ENCODE measurements at places on chromosomes 5 and 9. TPM values are rescaled to one million over a fixed set of nuclear protein-coding genes. Genes with fewer than 3 reads are reported as not detected.

The HCN1 gene
- not detected for total RNA-seq

The CDC20B gene
- total RNA-seq: not detected

The FGF1 gene
- total RNA-seq: 0.92 TPM

The CDHR2 gene
- 0.28 TPM for total RNA-seq

The NEUROG1 gene
- not detected for total RNA-seq

The ANGPTL2 gene
- 125 TPM for total RNA-seq

The SQSTM1 gene
- 1,060 TPM for total RNA-seq

The ZNF454 gene
- total RNA-seq: 2.1 TPM

The ORM1 gene
- not detected for total RNA-seq

The DNM1 gene
- 9.6 TPM for total RNA-seq

The TIMD4 gene
- total RNA-seq: not detected

The KIF4B gene
- total RNA-seq: under 0.01 TPM

The DMGDH gene
- total RNA-seq: 2.7 TPM

The TAF11L10 gene
- not detected for total RNA-seq

The DOCK8 gene
- total RNA-seq: under 0.01 TPM

The SVEP1 gene
- total RNA-seq: 134 TPM

The PHYHD1 gene
- total RNA-seq: 6.4 TPM

The EGR1 gene
- total RNA-seq: 0.85 TPM

The DMRTA1 gene
- 0.28 TPM for total RNA-seq

The CEL gene
- 0.18 TPM for total RNA-seq

The FIBCD1 gene
- total RNA-seq: 1.5 TPM

The CLIC3 gene
- total RNA-seq: 7.8 TPM

The GABRG2 gene
- total RNA-seq: not detected

The OR1J2 gene
- 0.14 TPM for total RNA-seq

The CCDC180 gene
- total RNA-seq: 1.7 TPM

The FOXD4L6 gene
- total RNA-seq: 0.09 TPM

The MEGF10 gene
- total RNA-seq: 0.14 TPM

The GPR151 gene
- total RNA-seq: not detected

The TMEM171 gene
- total RNA-seq: 1.1 TPM

The TNFSF8 gene
- not detected for total RNA-seq

The ANXA2R gene
- 2.4 TPM for total RNA-seq

The FAM120A gene
- total RNA-seq: 83.1 TPM

The BRINP1 gene
- 0.18 TPM for total RNA-seq

The SV2C gene
- total RNA-seq: not detected
